Type B pancreatic cell (in vitro differentiated cells): ENCODE measurements at places on chromosomes 16 and 17. TPM values are rescaled to one million over a fixed set of nuclear protein-coding genes. Genes with fewer than 3 reads are reported as not detected.

DNA sequence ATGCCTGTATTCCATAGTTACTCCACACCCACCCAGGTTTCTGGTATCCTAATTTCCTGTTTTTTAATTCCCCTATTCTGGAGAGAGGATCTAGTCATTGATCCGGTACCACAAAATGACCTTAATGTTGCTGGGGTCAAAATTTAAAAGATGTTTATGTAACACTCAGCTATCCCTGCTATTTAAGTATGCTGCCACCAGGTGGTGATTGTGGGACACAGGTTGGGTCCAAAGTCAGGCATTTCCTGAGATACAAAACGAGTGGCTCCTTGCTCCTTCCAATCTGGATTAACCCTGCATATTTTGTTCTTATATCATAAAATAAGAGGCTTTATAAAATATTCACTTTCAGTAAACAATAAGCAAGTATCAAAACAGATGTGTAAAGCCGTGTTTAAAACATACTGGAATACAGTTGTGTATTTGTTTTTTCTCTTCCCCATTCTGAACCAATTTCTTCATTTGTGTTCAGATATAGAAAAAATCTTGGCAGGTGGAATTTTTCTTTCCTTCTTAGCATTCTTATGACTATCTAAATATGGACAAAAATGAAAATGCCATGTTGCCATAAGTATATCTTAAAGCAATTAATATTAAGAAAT, 16.3 kb downstream of the HS3ST4 start:
- H3K36me3 ChIP-seq = no peaks in the 10 kb centered on the region
- no peak for DNase-seq
- H3K4me1 ChIP-seq = peaks cover 5% of the 10 kb centered on the region
- H3K27ac ChIP-seq = no peak overlapping the region
- no peak overlapping the region for H3K4me3 ChIP-seq

DNA sequence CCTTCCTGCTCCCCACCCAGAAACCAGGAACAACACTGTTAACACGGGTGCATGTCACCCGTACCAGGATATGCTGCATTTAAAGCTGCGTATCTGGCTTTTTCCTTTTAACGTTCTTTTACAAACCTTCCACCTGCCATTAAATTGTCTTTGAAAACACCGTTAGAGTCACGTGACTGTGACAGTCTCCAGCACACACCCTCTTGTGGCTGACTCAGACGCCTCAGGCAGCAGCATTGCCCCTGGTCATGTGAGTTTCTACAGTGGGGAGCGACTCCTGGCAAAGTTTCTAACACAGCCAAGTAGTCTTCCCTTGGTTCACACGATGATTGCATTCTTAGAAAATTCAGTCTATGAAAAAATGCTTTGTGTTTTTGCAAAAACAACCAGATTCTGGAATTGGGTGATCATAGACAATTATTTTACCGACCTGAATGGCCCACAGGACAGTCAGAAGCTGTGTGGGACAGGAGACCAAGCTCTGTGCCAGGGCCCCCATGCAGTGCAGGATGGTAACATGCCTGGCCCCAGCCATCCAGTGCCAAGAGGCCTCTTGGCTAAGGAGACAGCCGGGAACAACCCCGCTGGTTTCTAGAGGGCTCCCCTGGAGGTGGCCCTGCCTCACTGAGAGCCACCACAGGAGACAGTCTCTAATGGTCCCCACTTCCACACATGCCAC, 199.1 kb downstream of the KATNIP start:
- H3K27me3 ChIP-seq = no peaks in the 10 kb centered on the region
- H3K4me1 ChIP-seq = peaks cover 24% of the 10 kb centered on the region
- no peak overlapping the region for H3K4me3 ChIP-seq

- H3K27me3 ChIP-seq = peaks cover 45% of the 10 kb centered on the region
- H3K27ac ChIP-seq = peak overlapping the region; percentile 8
- peak overlapping the region; percentile 58 for H3K4me3 ChIP-seq
- H3K36me3 ChIP-seq = no peaks in the 10 kb centered on the region
These were observed 1.6 kb downstream of the TMEM114 start for GRCh38 chr16:8588682-8589056.

DNA sequence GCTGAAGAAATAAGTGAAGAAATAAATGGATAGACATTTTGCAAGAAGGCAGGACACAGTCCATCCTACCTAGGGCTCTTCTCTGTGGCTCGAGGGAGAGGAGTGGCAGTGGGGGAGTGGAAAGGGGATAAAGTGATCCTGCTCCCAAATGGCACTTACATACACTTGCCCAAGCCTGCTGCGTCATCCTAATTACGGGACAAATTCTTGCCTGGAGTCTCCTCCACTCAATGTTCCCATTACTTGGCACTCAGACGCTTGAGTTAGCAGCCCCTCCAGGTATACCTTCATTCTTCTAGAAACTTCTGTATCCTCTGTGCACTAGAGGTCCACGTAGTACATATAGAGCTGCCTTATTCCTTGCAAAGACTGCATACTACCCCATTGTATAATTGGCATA, 15.7 kb upstream of the MAP3K14 start:
- no peaks in the 10 kb centered on the region for H3K36me3 ChIP-seq
- no peak for DNase-seq
- H3K4me3 ChIP-seq = no peak overlapping the region
- H3K27me3 ChIP-seq = no peaks in the 10 kb centered on the region
- no peak overlapping the region for H3K27ac ChIP-seq

DNA sequence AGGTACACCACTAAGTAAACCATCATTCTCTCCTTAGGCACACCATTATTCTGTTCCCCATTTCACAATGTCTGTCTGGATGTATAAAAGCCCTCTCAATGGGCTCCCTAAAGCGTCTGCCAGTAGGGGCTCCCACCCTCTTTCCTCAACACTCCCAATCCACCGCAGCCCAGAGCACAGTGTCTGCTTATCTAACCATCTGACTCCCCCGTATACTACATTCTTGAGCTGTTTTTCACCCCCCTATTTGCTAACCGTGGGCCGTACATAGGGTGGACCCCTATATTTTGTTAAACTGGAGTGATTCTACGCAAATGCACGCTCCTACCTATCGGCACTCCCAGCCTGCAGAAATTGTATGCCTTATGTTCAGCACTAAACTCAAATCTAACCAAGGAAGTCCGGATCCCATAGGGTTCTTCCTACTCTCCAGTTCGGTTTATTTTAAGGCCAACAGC, 685 bp upstream of the PSMD3 start:
- H3K4me1 ChIP-seq = peaks cover 16% of the 10 kb centered on the region
- H3K27me3 ChIP-seq = peaks cover 19% of the 10 kb centered on the region
- H3K36me3 ChIP-seq = no peaks in the 10 kb centered on the region
- peak overlapping the region; percentile 97 for H3K27ac ChIP-seq

- H3K36me3 ChIP-seq = no peaks in the 10 kb centered on the region
- no peak overlapping the region for H3K4me3 ChIP-seq
- H3K4me1 ChIP-seq = peaks cover 42% of the 10 kb centered on the region
- H3K27ac ChIP-seq = no peak overlapping the region
- H3K27me3 ChIP-seq = no peaks in the 10 kb centered on the region
These were observed 38.7 kb upstream of the SLC38A10 start for GRCh38 chr17:81333616-81334368.

DNA sequence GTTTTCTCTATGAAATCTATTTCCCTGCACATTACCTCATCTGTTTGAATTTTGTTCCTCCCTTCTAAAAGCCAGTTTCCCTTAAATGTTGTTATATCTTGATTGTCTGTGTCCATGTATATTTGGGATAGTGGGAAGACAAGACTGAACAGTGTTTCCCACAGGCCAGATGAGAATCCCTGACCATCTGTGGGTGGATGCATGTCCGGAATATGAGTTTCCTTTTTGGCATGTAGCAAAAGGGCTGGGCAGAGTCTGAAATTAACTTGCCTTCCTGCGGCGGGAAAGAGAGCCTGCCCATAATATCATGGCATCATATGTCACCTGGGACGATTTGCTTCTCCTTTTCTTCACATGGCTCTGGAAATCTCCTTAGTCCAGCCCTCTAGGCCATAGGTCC, 385.8 kb upstream of the MAF start:
- H3K27me3 ChIP-seq = no peaks in the 10 kb centered on the region
- H3K27ac ChIP-seq = no peak overlapping the region
- no peak for DNase-seq
- H3K4me3 ChIP-seq = no peak overlapping the region
- no peaks in the 10 kb centered on the region for H3K36me3 ChIP-seq

- H3K4me3 ChIP-seq = no peak overlapping the region
- H3K27ac ChIP-seq = no peak overlapping the region
- no peaks in the 10 kb centered on the region for H3K4me1 ChIP-seq
- H3K36me3 ChIP-seq = peaks cover 3% of the 10 kb centered on the region
- peaks cover 6% of the 10 kb centered on the region for H3K27me3 ChIP-seq
These were observed 20.3 kb downstream of the PITPNM3 start for GRCh38 chr17:6536053-6536452.

GRCh38 chr17:78998311-78999055, 11.1 kb downstream of the CANT1 start:
- H3K27ac ChIP-seq = no peak overlapping the region
- peaks cover 5% of the 10 kb centered on the region for H3K4me1 ChIP-seq
- no peak overlapping the region for H3K4me3 ChIP-seq
- no peak for DNase-seq

DNA sequence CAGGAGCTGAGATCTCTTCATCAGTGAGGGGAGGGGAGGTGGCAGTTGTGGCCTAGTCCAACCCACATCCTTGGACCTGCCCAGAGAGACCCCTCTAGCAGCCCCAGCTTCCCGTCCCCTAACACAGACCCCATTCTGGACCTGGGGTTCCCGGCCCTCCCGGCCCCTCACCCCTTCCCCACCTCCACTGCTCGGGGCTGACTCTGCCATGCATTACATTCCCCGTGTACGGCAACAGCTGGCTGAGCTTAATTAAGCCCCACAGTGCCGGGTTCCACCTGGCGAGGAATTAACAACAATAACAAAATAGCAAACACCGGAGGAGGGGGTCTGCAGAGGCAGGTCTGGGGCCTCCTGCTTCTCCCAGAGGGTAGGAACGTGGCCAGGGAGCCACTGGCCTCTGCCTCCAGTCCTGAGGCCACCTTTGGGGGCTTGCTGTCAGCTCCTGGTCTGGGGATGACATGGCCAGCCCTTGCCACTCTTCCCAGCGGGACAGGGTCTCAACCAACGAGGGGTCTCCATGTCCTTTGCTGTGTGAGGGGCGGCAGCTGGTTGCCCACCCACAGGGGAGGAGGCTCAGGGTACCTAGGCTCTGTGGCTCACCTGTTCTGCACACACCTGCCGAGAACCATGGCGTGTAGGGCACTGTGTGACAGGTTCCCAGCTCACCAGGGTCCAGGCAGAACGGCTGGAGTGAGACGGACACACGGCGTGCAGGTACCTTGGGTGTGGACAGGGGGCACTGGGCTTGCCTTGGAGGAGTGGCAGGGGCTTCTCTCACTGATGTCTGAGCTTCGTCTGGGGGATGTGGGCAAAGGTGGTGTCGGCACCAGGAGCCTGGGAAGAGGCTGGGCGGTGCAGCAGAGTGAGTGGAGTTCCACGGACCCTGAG, 46.9 kb upstream of the CBFA2T3 start:
- H3K36me3 ChIP-seq = no peaks in the 10 kb centered on the region
- no peak overlapping the region for H3K4me3 ChIP-seq
- no peak overlapping the region for H3K27ac ChIP-seq
- H3K4me1 ChIP-seq = no peaks in the 10 kb centered on the region
- DNase-seq = no peak
- H3K27me3 ChIP-seq = peaks cover 53% of the 10 kb centered on the region

GRCh38 chr16:54346041-54346440, 59.5 kb upstream of the IRX3 start:
- no peak for DNase-seq
- H3K27ac ChIP-seq = no peak overlapping the region
- H3K4me3 ChIP-seq = no peak overlapping the region
- peaks cover 9% of the 10 kb centered on the region for H3K27me3 ChIP-seq
- peaks cover 4% of the 10 kb centered on the region for H3K4me1 ChIP-seq

- H3K27me3 ChIP-seq = peaks cover 3% of the 10 kb centered on the region
- H3K4me3 ChIP-seq = no peak overlapping the region
- no peaks in the 10 kb centered on the region for H3K4me1 ChIP-seq
- H3K27ac ChIP-seq = no peak overlapping the region
These were observed 896.2 kb downstream of the CDH11 start for GRCh38 chr16:64225696-64226095.

DNA sequence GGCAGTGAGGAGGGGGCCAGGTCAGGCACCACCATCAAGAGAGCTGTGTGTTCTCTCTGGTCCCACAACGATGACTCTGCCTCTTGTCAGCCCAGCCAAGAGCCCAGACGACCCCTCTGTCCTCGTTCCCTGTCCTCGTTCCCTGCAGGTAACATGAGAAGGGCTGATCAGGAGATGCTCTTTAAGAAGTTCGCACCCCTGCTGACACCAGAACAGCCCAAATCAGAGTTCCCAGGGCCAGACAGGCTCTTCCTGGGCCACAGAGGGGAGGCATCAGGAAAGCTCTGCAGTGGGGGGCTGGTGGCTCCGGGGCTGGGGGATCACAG, 13.5 kb upstream of the DNAI2 start:
- no peaks in the 10 kb centered on the region for H3K36me3 ChIP-seq
- H3K4me3 ChIP-seq = no peak overlapping the region
- peaks cover 20% of the 10 kb centered on the region for H3K27me3 ChIP-seq
- no peak for DNase-seq
- H3K27ac ChIP-seq = no peak overlapping the region

DNA sequence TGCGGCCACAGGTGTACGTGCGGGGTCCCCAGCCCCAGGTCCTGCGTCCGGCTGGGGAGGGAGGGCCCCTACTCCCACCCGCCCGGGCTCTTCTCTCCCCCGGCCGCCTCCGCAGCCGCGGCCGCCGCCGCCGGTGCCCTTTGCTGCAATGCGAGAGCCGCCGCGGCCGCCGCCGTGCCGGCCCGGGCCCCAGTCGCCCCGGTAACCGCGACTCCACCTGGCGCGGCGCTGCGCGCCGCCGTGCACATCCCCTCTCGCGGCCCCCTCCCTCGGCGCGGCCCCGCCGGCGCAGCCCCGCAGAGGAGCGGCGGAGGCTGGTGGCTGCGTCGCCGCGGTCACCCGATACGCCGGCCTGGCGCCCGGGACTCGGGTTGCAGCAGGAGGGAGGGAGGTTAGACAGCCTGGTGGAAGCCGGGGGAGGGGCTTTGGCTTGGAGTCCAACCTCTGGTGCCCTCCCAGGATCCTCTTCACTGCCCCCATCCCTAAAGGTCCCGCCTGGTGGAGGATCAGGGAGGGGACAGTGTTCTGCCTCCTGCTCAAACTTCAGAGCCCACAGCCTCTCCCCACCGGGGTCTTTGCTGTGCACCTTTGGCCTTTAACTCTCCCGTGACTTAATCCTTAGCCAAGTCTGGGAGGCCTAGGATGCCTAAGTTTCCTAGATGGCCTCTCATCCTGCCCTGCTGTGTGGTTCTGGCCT, 32.9 kb downstream of the SRCIN1 start:
- DNase-seq = no peak
- H3K27ac ChIP-seq = no peak overlapping the region
- peaks cover 14% of the 10 kb centered on the region for H3K4me1 ChIP-seq
- H3K36me3 ChIP-seq = no peaks in the 10 kb centered on the region
- H3K4me3 ChIP-seq = peak overlapping the region; percentile 83

CDIPT gene
- 58.0 and 73.3 TPM in 2 replicates for total RNA-seq

ZNF174 gene
- 10.8 and 14.9 TPM in 2 replicates for total RNA-seq

SCIMP gene
- not detected in 2 replicates for total RNA-seq

PRPSAP1 gene
- total RNA-seq = 45.3 and 82.0 TPM in 2 replicates

HOXB6 gene
- 17.6 and 20.3 TPM in 2 replicates for total RNA-seq

KRTAP4-1 gene
- total RNA-seq = not detected in 2 replicates

ANKFN1 gene
- total RNA-seq = 2.4 and 4.0 TPM in 2 replicates

SPEM1 gene
- total RNA-seq = 0.31 TPM in 1 of 2 replicates, not detected in the other
